Endothelial cell of umbilical vein (primary cell): ENCODE measurements at places on chromosomes 16 and 17. TPM values are rescaled to one million over a fixed set of nuclear protein-coding genes. Genes with fewer than 3 reads are reported as not detected.

DNA sequence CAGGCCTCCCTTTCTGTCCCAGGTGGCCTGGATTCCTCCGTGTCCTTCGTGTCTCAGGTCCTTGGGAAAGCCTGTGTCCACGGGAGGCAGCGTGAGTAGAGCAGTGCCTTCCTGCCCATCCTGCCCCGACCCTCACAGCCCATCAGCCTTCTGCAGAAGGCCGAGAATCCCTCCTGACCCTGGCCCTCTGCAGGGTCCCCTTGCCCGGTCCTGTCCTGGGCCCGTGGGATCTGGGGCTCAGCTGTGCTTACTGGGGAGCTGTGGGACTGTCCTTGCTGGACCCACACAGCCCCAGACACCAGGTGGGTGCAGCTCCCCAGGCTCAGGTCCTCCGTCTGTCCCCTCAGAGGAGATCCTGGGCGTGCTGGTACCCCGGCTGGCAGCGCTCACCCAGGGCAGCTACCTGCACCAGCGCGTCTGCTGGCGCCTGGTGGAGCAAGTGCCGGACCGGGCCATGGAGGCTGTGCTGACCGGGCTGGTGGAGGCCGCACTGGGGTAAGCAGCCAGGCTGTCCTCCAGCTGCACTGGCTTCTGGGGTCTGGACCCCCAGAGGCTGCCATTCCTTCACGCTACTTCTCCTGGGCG is 3.9 kb downstream of the TELO2 start:
- no peak for DNase-seq

DNA sequence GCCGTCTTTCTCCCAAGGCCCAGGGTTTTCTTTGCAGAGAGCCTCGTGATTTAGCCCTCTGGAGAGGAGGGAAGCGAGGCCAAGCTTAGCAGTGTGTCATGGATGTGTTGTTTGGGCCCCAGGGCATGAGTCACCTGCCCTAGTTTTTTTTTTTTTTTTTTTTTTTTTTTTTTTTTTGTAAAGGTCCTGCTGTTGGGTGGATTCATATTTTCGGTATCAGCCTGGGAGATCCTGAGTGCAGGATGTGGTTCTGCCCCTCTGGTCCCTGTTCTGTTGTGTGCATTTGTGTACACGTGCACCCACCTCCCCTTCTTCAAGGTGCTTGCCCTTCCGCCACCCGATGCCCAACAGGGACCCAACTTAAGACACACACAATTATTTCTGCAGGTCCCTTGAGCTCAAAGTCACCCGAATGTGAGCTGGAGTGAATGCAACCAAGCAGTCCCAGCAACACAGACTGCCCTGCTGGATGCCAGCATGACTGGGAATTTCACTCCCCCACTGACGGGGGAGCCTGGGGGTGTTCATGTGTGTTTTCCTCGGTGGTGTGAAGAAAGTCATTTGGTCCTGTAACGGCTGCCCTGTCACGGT is 265.8 kb upstream of the TNRC6C start:
- DNase-seq: no peak

FBXO47 gene
- not detected in 2 replicates for total RNA-seq

DNA sequence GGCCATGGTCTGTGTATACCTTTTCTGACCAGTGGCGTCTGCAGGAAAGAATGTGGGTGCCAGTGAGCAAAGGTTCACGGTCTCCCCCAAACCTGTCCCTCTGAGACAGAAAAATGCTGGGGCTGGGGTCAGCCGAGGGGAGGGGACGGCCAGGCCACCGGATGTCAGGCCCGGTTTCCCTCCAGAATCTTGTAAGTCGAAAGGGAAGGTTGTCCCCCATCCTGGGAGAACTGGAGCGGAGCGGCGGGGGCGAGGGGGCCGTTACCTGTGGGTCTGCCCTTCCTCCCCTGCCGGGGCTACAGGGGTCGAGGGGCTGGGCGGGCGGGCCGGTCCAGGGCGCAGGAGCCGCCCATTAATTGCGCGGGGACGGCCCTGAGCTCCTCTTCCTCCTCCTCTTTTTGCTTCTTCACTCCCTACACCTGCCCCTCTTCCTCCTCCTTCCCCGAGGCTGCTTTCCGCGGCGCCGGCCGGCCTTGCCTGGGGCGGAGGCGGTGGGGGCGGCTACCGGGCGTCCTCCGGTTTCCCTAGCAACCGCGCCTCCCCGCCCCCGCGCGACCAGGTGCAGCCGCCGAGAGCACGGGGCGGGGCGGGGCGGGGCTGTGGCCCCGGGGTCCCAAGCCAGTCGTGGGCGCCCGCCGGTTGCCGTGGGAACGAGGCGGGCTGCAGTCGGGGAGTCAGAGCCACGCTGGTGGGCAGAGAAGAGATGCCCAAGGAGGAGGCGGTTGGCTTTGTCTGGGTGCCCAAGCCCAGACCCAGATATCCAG is at the start of gene MARCHF10:
Gene MARCHF10 (minus strand): TSS at position 503 of the 764 bp plus-strand sequence. CDS start 6,579 bp downstream, outside the sequence.
- DNase-seq: no peak

DNA sequence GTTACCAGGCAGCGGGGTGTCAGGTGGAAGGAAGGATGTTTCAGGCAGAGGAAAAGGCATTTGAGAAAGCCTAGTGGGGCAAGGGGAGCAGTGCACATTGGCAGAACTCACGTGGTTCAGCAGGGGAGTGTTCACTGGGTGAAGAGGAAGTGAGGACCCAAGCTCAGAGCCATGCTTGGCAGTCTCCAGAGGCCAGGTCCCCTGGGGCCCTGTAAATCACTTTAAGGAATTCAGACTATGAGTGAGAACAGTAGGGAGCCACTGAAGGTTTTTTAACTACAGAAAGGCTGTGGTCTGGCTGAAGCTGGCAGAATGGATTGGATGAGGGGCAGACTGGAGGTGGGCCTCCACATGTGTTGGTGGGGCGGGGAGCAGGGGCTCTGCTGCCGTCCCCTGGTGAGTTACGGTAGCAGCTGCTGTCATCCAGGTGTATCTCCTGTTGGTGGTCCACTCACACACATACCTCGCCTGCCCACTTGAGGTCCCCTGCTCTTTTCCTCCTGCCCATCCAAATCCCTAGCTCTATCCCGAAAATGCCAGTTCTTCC is 5.1 kb downstream of the CLEC16A start:
- no peak for DNase-seq

KRT222 gene
- total RNA-seq: not detected in 2 replicates

SULT1A4 gene
- total RNA-seq: 8.8 and 10.8 TPM in 2 replicates

TBC1D3I gene
- total RNA-seq: 0.60 and 1.3 TPM in 2 replicates

EMP2 gene
- 18.3 and 25.5 TPM in 2 replicates for total RNA-seq

DNA sequence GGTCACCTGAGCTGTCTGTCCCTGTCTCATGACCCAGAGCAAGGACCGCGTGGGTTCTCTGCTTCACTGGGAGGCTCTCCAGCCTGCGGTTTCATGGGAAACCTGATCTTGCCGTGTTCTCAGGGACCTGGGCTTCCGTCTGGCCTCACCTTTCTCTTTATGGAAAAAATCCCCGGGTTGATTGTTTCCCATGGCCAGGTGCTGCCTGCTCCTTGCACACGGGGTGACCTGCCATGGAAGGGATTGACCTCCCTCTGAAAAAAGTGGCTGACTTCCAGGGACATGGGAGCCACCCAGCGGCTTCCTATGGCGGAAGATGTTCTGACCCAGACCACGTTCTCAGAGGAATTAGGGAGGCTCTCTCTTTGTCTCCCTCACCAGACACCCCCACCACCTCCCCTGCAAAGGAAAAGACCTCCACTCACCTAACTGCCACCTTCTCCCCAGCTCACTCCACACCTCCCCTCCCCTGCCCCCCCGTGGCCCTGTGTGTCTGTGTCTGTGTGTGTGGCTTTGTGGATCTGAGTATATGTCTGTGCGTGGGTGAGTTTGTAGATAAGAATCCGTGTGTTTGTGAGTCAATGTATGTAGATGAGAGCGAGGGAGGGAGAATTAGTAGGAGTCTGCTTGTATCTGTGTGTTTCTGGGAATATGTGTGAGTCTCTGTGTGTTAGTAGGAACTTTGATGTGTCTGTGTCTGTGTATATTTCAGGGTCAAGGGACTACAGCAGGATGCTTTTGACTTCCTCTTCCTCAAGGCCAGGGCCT is 154.6 kb downstream of the NTN1 start:
- DNase-seq: no peak

GRCh38 chr16:51153577-51154031 is 2.5 kb upstream of the SALL1 start:
- no peak for DNase-seq

DNA sequence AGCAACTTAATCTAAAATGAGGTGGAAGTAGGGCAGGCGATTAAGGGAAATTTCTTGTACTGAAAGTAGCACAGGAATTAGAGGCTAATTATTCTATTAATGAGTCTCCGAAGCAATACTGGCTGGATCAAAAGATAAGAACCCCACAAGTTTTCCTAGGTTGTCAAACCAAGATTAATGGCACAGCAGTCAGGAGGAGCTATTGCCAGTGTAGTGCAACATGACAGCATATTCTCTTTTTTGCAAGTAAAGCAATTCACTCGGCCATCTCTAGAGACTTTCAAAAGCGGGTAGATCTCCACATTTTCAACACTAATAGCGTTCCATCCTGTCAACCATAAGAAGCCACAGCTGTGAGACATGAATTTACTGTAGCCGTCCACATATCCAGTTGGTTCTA is 81.2 kb downstream of the CYB561 start:
- DNase-seq: no peak

- no peak for DNase-seq
Observed at GRCh38 chr17:43042025-43042628, 17.1 kb downstream of the RND2 start.

PPP4C gene
- 159 and 167 TPM in 2 replicates for total RNA-seq

GRCh38 chr16:20899071-20899470 is 1.1 kb downstream of the DCUN1D3 start:
- DNase-seq: peak; percentile 45

ZNF287 gene
- 5.5 and 6.9 TPM in 2 replicates for total RNA-seq

GRCh38 chr16:86863609-86864008 is 285.3 kb downstream of the FOXL1 start:
- no peak for DNase-seq

GRCh38 chr17:81390029-81390872 is 5.0 kb upstream of the BAHCC1 start:
- DNase-seq: no peak

- DNase-seq: no peak
Observed at GRCh38 chr17:48494335-48494734, 36.5 kb downstream of the HOXB1 start.

GRCh38 chr16:52407778-52408177 is 139.2 kb downstream of the TOX3 start:
- no peak for DNase-seq

DNA sequence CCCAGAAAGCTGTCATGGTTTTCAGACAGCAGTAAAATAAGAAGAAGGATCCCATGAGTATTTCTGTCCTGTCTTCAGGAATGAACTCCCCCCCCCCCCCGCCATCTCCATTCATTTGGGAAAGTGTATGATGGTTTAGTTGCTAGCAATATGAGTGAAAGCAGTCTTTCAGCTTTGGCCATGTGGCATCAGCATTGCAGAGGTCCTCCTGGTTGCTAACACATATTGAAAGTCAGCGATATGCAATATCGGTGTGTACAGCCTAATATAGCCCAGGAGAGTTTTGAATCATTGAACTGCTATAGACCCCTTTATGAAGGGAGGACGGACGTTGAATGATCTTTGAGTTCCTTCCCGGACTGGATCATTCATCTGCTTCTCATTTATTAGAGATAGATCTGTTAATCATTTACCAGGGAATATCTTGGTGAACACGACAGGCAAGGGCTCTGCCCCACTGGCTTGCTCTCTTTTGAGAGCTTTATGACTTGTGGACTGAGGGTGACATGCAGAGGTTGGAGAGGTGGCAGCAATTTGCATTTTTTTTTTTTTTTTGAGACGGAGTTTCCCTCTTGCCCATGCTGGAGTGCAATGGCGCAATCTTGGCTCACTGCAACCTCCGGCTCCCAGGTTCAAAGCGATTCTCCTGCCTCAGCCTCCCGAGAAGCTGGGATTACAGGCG is 25.2 kb downstream of the DEF8 start:
- no peak for DNase-seq

DNA sequence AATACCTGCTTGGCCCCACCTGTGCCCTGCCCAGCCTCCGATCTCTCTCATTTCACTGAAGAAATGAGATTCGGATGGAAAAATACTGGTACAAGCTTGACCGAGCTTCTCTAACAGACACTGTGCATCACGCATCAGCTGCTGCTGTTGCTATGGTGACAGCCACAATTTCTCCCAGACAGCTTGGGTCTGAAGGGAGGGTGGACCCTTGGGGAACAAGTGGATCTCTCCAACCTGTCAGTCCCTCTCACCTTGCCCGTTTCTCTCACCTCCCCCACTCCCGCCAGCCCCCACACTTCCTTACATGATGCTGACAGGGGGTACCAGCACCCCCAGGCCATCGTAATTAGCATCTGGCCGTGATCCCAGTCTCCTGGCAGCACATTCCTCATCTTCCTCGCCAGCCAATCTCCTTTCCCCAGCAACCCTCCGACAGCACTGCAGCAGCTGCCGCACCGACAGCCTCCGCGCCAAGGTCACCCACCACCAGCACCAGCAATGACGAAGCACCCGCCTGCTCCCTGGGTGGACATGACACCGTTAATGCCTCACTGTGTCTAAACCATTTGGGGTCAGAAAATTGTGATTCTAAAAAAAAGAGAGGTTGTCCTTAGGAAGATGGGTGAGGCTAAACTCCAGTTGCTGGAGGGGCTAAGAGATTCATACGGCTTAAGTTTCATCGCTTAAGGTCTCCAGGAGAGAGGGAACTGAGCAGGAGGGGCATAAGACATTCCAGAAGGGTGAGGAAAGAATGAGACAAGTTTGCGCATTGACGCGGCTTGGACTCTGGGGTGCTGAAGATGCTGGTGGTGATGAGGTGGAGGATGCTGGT is 58.6 kb upstream of the TNRC6A start:
- DNase-seq: peak; percentile 59

- DNase-seq: peak; percentile 73
Observed at GRCh38 chr17:79400989-79401703, 209.7 kb downstream of the RBFOX3 start.

GRCh38 chr17:17376362-17376761 is 73.2 kb downstream of the NT5M start:
- DNase-seq: no peak

KRTAP3-1 gene
- total RNA-seq: not detected in 2 replicates

DNA sequence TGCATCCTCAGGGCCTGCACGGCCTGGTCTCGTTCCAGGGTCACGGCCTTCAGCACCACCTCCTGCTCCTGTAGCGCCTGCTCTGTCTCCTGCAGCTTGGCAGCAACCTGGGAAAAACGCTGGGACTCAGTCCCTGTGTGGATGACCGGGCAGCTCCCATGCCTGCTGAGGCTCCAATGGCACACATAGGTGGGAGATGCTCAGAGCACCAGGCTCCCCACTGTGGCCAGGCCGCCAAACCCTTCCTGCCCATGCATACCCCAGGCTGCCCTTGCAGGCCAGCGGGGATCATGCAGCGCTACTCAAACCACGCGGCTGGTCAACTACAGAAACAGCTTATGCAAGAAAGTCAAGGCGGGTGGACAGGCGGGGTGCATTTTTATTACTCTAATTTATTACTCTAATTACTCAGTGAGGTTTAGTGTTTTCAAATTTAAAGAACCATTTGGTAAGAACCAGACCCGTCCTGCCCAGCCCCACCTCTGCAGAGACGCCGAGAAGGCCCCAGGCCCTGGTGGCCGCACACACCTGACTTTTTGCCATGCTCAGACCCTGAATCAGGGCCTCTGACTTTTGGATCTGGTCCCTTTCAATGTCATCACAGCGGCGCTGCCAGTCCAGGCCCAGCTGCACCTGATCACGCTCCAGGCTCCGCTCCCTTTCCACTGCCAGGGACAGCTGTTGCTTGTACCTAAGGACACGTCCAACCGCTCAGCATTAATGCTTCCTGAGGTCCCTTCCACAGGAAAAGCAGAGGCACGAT is 34.0 kb downstream of the CCDC57 start:
- DNase-seq: no peak

GRCh38 chr17:28078341-28079229 is 36.1 kb downstream of the NLK start:
- no peak for DNase-seq
